IPS DF 6.9 (cell line): ENCODE measurements at places on chromosomes 1 and 21.

- no peak for DNase-seq
These were observed 378.9 kb downstream of the DUSP10 start for GRCh38 chr1:221363039-221363438.

DNA sequence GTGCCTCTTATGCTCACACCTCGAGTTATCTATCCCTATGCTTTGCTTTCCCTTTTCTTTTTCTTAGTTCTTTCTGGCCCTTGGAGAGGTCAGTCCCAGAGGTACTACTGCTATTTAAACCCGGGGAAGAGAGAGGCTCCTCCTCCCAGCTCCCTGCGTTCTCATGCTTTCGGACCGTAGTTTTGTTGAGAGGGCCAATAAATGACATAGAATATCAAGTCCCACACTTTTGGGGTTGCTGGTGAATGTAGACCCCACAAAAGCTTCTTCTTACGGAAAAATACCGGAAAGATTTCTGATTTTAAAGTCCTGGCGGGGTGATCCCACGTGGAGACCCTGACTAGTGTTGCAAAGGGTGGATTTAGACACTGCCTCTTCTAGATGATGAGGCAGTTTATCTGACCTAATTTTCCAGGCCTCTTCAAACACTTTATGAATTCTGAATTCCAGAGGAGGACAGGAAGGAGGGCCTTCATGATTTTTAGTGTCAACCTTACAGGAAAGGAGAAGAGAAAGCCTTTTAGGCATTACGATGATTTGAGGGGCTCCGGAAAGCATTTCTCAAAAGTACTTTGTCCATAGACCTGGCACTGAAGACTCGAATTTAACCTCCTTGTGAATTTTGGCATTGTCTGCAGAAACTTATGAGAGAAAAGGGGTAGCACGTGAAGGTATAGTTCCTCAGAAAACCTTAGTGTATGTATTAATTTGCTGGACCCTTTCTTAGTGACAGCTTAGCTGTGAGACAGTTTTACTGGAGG is 694 bp downstream of the TMEM167B start:
- no peak for DNase-seq

GRCh38 chr1:147486876-147487656 is 54.2 kb upstream of the BCL9 start:
- no peak for DNase-seq

GRCh38 chr1:165845992-165846748 is 18.8 kb downstream of the UCK2 start:
- no peak for DNase-seq
